Esophagus squamous epithelium (tissue), 5 donors: ENCODE measurements at places on chromosomes 7 and 10.

- DNase-seq = no peak
Observed at GRCh38 chr7:134703782-134704181, 57.1 kb downstream of the BPGM start.

DNA sequence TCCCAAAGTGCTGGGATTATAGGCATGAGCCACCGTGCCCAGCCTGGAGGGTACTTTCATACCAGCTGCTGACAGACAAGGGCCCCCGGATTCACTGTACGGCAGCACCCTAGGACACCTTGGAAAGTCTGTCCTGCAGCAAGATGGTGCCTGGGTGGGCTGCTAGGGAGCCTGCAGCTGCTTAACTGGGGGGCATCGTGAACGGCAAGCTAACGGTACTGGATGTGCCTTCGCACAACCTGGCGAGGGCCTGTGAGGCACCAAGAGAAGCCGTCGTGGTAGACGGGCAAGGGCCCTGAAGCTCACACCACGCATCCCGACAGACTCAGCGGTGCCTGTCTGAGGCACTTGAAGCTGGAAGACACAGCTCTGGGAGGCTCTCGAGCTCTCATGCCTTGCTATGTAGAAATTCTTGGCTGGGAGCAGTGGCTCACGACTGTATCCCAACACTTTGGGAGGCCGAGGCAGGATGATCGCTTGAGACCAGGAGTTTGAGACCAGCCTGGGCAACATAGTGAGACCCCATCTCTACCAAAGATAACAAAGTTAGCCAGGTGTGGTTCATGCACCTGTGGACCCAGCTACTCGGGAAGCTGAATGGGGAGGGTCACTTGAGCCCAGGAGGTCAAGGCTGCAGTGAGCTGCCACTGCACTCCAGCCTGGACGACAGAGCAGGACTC, 9.4 kb downstream of the BRAT1 start:
- DNase-seq = no peak

DNA sequence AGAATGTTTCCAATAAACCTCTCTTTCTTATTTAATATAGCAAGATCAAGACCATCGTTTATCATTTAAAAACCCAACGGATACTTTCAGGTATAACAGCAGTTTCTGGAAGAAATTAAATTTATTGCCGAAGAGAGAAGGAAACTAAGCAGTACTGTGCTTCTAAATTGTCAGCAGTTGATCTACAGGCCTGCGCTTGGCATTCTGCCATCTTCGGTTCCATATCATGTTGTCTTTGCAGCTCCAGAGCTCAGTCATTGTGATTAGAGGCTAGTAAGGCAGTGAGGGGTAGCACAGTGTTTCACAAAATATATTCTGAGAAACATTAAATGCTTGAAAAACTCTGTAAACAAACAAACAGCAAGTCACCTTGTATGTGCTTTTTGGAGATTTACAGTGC, 301.3 kb downstream of the REEP3 start:
- DNase-seq = no peak

- no peak for DNase-seq
Observed at GRCh38 chr7:131616487-131617200, 60.2 kb upstream of the PODXL start.

- no peak for DNase-seq
Observed at GRCh38 chr10:117186832-117187615, 10.3 kb upstream of the KCNK18 start.

- no peak for DNase-seq
Observed at GRCh38 chr10:7606951-7607404, 59.8 kb downstream of the ITIH5 start.

- no peak for DNase-seq
Observed at GRCh38 chr7:1922071-1922869, 252.2 kb downstream of the ELFN1 start.
